Prostate gland (tissue), 2 donors: ENCODE measurements at places on chromosomes 12 and 14.

DNA sequence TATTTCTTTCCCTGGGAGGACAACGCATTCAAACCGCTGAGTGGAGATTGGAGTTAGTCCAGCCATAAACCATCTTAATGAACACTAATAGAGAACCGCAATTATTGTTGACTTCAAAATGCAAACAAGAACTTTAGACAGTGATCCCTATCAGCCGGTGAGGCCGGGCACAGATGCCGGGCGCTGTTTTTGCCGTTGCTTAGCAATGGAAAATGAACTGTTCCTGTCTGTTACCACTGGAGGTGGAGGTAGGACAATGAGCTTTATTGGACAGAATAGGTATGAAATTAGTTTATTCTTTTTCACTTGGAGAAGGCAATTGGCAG lies 216.8 kb downstream of the TTC8 start:
- DNase-seq, result peak; percentile 74

DNA sequence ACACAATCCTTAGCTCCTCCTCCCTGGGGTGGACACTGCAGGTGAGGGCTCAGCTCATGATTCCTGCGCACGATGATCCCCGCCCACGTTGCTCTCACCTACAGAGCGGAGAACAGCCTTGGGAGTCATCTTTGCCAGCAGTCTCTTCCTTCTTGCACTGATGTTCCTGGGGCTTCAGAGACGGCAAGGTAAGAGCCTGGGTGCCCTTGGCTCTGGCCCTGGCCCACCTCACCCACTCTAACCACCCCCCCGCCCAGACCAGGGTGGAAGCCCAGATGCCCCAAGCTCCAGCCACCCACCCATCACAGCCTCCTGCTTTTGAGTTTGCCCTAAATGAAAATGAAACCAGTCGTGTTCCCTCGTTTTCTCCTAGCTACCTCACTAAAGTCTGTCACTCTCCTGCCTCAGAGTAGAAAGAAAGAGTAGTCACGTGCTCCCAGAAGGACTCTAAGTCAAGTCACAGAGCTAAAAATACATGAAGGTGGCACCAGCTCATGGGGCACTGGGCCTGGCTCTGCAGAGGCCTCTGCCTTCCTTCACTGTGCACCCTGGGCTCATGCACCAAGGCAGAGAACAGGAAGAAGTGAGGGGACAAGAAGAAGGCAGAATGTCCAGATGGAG lies 9.0 kb downstream of the TAPBPL start:
- no peak for DNase-seq

DNA sequence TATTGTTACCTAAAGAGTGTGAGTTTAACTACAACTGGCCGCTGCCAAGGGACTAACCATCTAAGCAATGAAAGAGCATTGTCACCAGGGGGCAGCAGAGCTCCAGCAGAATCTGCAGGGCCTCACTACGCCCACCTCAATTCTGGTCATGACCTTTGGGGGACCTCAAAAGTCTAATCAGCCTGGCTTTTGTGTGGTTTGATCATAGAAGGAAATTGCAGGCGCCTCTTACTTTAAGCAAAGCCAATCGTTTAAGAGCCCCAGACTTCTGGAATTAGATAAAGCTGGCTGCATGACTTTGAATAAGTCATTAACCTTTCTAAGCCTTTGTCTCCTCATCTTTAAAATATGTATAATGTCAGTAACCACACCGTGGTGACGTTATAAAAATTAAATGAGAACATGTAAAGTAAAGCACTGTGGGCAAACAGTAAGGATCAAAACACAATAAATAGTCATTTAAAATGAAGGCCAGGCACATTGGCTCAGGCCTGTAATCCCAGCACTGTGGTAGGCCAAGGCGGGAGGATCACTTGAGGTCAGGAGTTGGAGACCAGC lies 58.6 kb downstream of the TBX3 start:
- peak; percentile 73 for DNase-seq

DNA sequence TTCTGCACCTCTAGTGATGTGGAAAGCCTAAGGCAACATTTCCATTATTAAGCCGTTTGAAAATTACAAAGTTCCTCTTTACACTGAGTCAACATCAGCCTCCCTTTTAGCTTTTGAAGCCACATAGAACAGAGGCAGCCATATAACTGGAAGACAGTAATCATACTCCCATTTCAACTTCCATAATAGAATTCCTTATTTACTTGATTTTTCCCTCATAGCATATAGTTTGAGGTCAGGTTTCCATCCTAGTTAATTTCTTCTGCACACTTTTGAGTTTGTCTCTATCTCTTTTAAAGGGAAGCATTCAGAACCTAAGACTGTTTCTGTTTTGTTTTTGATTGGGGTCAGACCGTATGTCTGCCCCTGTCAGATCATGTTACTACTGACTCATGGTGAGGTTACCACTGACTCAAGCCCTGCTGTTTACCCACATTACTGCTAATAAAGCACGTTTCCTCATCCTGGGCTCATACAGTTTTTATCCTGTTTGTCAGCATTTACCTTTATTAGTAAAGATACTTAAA lies 161.0 kb downstream of the SLC38A4 start:
- peak; percentile 24 for DNase-seq

DNA sequence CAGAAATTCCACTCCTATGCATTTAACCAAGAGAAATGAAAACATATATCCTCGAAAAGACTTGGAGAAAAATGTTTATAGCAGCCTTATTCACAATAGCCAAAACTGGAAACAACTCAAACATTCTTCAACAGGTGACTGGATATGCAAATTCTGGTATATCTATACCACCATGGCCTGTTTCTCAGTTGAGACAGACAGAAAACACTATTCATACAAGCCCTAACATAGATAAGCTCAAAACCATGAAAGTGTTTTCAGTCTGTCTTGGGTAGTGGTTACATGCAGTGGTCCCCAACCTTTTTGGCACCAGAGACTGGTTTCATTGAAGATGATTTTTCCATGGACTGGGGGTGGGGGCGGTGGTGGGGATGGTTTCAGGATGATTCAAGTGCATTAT lies 83.8 kb downstream of the SRGAP1 start:
- no peak for DNase-seq

GRCh38 chr14:83874662-83875061 lies 1655.3 kb upstream of the FLRT2 start:
- DNase-seq, result no peak

DNA sequence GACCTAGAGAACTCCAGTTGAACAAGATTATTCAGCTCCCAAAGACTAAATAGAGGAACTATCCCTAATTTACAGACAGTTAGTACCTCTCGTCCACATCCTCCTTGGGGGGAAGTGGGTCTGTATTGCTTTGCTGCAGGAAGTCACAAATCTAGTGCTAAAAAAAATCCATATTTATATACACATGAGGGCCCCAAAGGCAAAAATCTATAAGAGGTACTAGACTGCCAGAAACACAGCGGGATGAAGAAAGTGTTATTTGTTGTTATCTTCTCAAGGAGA lies 190.1 kb downstream of the TTC8 start:
- DNase-seq, result no peak

GRCh38 chr12:69689638-69690037 lies 9.5 kb downstream of the BEST3 start:
- DNase-seq, result no peak

- no peak for DNase-seq
Measured at GRCh38 chr12:56237552-56237951, 7.7 kb downstream of the SLC39A5 start.

GRCh38 chr12:96044017-96044942 lies 8.9 kb upstream of the LTA4H start:
- no peak for DNase-seq

- no peak for DNase-seq
Measured at GRCh38 chr12:26987634-26988424, 26.4 kb downstream of the TM7SF3 start.

GRCh38 chr14:80681651-80682050 lies 259.9 kb downstream of the CEP128 start:
- no peak for DNase-seq

DNA sequence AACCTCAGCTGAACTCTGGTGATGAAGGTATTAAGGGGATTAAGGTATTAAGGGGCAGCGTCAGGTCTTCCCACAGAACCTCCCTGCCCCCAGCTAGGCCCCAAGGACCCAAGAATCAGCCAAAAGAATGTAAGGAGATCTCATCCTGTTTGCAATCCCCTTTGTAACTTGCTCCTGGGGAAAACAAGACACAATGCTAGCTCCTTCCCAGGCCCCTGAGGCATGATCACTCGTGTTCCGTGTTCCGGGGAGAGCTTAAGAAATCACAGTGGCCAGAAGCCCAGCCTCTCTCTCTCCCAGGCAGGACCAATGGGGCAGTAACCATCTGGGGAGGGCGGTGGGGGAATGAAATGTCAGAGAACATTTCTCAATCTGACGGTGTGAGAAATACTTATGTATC lies 33.2 kb downstream of the PIGH start:
- DNase-seq, result no peak

DNA sequence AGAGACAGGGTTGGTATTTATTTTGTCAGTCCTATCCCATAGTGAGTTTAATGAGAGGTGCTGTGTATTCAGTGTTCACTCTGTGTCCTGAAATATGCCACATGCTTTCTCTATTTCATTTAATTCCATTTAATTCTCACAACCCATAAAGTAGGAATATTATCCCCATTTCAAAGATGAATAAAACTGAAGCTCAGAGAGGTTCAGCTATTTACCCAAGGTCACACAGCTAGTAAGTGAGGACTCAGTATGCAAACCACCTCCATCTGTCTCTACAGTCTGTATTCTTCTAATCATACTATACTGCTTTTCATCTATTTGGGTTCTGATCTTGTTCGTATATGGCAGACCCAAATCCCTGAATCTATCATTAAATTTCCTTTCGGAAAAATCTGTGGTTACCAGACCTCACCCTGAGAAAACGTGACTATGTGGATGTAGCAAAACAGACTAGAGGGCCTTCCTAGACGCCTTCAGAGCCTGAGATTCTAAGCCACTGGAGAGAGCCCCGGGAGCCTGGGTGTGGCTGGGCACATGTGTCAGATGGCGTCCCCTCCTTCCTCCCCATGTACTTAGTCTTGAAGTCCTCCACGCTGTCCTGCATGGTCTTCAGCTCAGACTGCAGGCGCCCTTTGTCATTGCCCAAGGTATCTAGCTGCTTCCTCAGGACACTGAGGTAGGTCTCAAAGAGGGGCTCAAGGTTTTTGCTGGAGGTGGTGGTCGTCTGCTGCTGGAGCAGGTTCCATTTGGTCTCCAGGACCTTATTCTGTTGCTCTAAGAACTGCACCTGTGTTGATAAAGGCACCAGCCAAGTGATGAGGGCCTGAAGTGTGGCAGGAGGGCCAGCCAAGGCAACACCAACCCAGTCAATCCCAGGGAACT lies 2.5 kb downstream of the KRT4 start:
- DNase-seq, result no peak

DNA sequence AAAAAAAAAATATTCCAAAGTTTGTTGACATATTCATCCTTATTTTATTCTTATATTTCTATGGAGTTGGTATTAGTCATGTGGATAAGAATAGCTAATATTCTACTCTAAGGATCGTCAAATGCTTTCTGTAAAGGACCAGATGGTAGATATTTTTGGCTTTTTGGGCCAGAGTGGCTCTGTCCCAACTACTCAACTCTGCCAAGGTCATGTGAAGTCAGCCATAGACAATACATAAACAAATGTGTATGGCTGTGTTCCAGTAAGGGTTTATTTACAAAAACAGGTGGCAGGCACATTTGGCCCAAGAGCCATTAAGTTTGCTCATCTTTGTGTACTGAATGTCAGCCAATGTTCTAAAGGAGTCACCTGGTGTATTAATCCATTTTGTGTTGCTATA lies 131.8 kb downstream of the TBX5 start:
- DNase-seq, result no peak

DNA sequence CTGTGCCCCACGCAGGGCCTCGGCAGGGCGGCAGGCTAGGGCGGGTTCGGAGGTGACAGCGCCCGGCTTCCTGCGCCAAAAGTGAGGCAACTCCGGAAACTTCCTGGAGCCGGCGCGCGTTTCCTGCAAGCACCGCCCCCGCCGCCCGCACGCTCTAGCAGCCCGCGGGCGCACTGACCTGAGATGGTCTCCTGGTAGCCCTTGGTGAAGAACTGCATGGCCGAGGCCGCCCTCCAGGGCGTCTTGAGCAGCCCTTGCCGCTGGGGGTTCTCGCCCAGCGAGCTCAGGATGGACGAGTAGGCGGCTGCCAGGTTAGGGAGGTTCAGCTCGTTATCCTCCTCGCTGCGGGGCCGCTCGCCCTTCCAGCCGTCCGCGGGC lies 494 bp downstream of the GCH1 start:
- peak; percentile 48 for DNase-seq

GRCh38 chr12:80509781-80510556 lies 65.9 kb downstream of the PTPRQ start:
- DNase-seq, result no peak

GRCh38 chr12:7005311-7005710 lies 13.0 kb downstream of the LPCAT3 start:
- no peak for DNase-seq

DNA sequence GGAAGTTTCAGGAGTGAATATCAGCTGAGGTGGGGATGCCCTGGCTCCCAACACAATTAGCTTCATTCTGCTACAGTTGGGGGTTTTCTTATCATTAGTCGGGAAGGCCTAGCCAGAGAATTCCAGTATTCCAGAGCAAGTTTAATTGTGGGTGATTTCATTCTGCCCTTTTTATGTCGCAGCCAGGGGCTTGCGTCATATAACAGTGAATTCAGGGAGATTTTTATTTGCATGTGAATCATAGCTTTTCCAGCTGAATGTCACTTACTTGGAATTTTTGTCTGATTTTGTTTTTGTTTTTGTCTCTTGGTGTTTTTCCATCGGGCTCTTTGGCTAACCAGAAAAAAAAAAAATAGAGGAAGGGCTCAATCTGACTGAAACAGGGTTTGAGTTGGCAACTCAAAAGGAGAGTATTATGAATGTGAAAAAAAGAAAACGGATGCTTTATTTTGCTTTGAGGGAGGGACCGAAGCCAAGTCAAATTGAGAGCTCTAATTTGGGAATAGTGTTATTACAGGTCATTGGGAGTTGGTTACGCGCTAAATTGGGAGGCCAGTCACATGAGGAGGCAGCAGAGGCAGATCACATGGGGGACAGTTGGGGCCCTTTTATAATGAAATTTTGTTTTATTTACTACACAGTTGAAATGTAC lies 119.4 kb downstream of the SAMD4A start:
- no peak for DNase-seq

DNA sequence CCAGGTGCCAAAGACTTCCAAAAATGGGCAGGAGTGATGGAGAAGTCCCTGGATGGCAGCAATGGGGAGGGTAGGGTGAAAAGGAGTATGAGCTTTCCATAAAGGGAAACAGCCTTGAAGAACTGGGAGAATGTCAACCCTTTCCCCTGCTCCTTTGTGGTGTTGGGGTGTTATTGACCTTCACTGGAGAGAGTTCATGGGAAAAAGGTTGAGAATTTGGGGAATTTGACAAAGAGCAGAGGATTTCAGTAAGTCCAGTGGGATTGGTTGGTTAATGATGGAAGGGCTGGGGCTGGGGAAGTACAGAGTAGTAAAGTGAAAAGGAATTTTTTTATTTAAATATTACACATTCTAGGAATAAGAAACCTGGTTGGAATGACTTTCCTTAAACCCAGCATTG lies 116.6 kb downstream of the ERC1 start:
- DNase-seq, result no peak

DNA sequence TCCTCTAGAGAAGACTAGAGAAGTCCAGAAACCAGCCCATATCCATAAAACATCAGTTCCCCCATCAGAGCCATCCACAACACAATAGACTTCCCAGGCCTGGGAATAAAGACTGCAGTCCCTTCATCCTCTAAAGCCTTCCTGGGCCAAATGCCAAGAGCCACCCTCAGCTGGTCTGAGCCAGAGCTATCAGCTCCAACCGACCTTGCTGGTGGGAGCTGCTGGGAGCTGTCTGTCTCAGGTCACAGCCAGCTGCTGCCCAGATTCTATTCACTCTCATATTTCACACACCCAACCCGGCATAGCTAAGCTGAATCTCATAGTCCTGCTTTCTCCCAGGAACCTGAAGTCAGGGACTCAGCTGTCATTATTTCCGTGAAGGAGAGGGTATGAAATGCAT lies 10.9 kb upstream of the TFCP2 start:
- no peak for DNase-seq

- DNase-seq, result no peak
Measured at GRCh38 chr12:69022674-69023073, 89.7 kb upstream of the CPM start.
